ENCODE measurements at places on chromosomes 1 and 21.

- DNase-seq, result no peak
These were observed 53.5 kb downstream of the FNBP1L start for GRCh38 chr1:93501399-93501798.

DNA sequence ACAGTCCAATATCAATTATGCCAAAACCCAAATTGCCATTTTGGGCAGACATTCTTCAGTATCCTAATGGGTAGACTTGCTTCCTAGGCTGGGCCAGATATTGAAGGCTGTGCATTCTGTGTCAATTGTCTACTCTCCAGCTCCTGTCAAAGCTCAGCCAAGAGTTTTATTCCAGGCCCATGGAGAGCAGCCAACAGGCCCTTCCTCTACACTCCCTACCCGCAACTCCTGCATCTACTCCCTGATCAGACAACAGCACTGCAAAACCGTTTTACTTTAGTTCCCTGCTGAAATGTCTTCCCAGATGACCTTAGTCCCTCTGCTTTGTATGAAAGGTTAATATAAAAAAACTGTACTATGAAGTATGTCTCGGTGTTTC is 6.6 kb upstream of the ADORA3 start:
- DNase-seq, result no peak

DNA sequence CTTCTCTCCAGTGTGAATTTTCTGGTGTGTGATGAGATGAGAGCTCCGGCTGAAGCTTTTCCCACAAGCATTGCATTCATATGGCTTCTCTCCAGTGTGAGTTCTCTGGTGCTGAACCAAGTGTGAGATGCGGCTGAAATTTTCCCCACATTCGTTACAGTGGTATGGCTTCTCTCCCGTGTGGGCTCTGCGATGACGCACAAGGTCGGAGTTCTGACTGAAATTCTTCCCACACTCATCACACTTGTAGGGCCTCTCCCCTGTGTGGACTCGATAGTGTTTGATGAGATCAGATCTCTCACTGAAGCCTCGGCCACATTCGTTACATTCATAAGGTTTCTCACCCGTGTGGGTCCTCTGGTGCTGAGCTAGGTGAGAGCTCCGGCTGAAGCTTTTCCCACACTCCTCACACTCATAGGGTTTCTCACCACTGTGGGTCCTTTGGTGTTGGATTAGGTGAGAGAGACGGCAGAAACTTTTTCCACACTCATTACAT is 7.4 kb downstream of the ZNF436 start:
- no peak for DNase-seq

DNA sequence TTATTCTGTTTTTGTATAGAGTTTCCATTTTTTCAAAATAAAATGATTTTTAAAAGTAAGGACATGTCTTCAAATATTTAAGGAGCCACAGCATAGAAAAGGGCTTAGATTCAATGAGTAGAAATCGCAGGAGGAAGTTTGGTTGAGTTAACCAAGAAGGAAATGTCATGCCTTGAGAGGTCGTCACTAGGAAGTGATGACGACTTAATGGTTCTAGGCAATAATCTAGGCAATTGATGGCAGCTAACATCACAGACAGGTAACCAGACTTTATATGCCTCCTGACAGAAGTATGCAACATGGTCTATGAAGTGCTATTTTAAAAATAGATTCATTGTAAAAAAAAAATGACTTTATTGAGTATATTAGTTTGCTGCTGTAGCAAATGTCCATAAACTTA is 32.1 kb upstream of the TP53BP2 start:
- DNase-seq, result no peak

GRCh38 chr1:84749427-84749826 is 59.2 kb upstream of the SSX2IP start:
- DNase-seq, result no peak

- DNase-seq, result no peak
These were observed 327.1 kb downstream of the PCP4 start for GRCh38 chr21:40194185-40194980.

DNA sequence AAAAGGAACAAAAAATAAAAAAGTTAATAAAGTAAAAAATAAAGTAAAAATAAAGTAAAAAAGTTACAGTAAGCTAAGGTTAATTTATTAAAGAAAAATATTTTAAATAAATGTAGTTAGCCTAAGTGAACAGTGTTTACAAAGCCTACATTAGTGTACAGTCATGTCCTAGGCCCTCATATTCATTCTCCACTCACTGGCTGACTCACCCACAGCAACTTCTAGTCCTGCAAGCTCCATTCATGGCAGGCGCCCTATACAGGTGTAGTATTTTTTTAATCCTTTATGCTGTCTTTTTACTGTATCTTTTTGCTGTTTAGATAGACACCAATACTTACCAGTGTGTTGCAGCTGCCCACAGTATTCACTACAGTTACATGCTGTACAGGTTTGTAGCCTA is 12.4 kb downstream of the ADAR start:
- no peak for DNase-seq

DNA sequence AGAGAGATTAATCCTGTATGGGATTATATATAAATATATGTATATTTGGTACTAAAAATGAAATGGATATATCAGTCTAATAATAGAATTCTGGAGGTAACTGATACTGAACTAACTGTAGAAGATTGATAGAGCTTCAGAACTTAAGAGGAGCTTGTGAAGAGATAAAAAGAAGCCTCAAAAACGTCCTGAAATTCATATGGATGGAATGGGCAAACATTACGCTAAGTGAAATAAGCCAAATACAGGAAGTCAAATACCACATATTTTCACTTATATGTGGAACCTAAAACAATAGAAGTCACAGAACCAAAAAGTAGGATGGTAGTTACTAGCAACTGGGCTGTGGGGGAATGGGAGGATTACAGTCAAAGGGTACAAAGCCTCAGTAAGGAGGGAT is 36.0 kb upstream of the ADGRL4 start:
- no peak for DNase-seq

Measured in fibroblast of skin of scalp (primary cell).